Inflammatory macrophage treated with lipopolysaccharide for 4 hours (primary cell): ENCODE measurements at places on chromosomes 2 and 18.

GRCh38 chr18:9613550-9614400 lies 584 bp downstream of the PPP4R1 start:
- peak; percentile 50 for DNase-seq

DNA sequence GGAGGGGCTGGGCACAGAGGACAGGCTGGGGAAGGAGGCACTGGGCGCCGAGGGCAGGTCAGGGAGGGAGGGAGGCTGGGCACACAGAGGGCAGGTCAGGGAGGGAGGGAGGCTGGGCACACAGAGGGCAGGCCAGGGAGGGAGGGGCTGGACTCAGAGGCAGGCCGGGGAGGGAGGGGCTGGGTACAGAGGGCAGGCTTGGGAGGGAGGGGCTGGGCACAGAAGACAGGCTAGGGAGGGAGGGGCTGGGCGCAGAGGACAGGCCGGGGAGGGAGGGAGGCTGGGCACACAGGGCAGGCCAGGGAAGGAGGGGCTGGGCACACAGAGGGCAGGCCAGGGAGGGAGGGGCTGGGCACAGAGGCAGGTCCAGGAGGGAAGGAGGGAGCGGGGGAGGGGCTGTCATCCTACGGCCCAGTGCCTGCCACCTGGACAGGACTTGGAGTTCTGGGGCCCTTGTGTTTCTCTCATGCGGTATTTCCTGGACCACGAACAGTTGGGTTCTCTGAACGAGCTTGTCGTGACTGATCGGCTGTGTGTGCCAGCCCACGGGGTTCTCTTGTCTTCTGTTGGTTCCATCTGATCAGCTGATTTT lies 46.7 kb upstream of the KCNG2 start:
- DNase-seq, result no peak

GRCh38 chr2:231172025-231172424 lies 26.4 kb upstream of the ARMC9 start:
- peak; percentile 79 for DNase-seq

- DNase-seq, result no peak
These were observed 60.4 kb upstream of the TANC1 start for GRCh38 chr2:158907926-158908456.

DNA sequence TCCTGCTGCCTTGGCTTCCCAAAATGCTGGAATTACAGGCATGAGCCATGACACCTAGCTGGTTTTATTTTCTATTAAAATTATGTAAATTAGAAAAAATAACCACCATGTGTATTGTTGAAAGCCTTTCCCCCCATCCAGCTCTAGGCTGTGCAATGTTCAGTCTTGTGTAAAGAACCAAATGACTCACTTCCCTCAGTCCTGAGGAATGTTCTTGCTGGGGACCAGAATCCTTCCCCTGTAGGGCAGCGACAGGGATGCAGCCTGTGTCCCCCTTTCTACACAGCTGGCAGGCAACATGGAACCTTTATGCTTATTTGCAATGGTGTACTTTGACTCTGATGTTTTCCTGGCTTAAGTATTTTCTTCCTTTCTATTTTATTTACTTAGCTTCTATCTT lies 29.4 kb downstream of the AOX1 start:
- DNase-seq, result peak; percentile 78

GRCh38 chr2:239154971-239155805 lies 245.6 kb downstream of the HDAC4 start:
- no peak for DNase-seq

GRCh38 chr2:3814706-3815245 lies 111.4 kb downstream of the DCDC2C start:
- DNase-seq, result no peak
